ENCODE measurements at places on chromosomes 4 and X.

DNA sequence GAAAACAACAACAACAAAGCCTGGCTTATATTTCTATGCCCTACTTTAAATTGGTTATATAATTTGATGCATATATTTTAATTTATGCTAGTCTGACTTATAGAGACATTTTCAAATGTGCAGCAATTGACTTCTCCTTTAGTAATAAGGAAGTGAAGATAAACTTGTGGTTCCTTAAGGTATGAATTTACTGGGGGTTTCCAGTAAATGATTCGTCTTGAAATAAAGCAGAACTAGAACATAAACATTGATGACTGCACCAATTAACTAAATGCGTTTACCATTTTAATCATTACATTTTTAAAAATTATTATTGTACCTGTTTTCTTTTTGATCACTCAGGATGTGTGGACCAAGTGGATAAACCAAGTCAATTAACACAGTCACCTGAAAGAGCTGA is 99.6 kb upstream of the CCSER1 start:
- DNase-seq = no peak

DNA sequence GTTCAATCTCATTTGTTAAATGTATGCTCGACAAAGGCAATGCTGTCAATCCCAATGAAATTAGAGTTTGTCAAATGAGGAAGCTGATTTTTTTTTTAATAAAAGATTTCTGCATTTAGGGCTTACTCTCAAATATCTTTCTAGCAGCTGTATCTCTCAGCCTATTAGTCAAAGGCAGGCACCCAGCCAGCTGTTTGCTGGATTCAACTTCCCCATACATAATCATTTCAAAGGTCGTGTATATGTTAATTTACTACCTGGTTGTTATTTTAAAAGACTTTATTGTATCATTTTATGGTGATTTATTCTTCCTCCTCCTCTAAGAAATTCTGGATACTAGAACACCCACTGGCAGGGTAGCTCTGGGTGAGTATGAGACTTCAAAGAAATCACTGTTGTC is 27.1 kb downstream of the RAI2 start:
- no peak for DNase-seq

DNA sequence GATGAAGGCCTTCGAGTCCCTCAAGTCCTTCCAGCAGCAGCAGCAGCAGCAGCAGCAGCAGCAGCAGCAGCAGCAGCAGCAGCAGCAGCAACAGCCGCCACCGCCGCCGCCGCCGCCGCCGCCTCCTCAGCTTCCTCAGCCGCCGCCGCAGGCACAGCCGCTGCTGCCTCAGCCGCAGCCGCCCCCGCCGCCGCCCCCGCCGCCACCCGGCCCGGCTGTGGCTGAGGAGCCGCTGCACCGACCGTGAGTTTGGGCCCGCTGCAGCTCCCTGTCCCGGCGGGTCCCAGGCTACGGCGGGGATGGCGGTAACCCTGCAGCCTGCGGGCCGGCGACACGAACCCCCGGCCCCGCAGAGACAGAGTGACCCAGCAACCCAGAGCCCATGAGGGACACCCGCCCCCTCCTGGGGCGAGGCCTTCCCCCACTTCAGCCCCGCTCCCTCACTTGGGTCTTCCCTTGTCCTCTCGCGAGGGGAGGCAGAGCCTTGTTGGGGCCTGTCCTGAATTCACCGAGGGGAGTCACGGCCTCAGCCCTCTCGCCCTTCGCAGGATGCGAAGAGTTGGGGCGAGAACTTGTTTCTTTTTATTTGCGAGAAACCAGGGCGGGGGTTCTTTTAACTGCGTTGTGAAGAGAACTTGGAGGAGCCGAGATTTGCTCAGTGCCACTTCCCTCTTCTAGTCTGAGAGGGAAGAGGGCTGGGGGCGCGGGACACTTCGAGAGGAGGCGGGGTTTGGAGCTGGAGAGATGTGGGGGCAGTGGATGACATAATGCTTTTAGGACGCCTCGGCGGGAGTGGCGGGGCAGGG is 568 bp downstream of the HTT start:
- DNase-seq = no peak

DNA sequence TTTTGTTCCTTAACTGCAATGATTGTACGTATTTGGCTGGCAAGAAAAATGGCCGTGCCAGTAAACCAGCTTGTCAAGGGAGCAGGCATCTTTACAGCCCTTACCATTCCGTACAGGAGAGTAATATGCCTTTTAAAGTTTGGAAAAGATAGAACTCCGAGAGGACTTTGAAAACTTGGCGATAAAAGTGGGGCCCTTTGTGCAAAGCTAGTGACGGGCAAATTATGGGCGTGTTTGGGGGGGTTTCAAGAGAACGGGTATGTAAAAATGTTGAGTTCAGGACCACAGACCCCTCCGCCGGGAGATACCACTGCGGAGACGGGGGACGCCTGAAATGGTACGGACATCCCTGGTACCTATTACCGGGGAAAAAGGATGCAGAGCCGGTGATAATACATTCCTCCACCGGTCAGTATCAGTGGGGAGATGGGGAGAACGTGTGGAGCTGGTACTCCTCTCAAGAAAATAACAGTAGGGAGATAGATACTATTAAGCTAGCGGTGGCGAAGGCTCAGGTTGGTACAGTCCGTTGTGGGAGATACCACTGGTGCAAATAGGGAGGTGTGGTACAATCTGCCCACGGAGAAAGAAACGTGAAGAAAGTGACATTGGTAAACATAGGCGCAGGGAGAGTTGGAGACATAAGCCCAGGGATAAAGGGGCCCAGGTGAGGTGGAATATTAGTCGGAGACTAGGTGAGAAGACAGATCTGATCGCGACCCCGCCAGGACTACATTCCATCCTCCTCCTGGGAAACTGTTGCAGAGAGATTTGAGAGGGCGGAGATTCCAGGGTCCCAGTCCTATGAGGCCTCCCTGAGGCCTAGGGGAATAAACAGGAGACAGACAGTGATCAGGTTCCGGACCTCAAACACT is 14.5 kb downstream of the SPACA5 start:
- peak; percentile 17 for DNase-seq

DNA sequence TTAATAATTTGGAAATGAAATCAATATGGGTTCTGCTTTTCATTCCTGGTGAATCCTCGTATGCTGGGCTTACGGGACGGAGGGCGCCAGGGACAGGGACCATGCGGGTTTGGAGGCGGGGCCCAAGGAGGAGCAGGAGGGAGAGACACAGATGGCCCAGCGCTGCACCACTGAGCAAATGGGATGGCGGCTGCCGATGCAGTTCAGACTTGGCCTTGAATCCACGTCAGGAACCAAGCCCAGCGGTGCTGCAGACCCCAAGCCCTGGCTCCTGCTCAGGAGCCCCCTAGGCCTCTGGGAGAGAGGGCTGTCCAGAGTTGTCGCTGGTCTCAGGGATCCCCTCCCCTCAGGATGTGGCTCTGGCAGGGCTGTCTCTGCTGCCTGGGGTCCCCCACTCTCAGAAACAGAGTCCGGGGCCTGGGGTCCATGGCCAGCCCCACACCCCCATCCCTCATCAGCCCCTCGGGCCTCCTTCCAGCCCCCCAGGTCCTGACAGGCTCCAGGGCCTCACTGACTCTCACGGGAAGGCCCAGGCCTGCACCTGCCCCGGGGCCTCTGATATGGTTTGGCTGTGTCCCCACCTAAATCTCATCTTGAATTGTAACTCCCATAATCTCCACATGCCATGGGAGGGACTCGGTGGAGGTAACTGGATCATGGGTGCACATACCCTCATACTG is 75.2 kb downstream of the FAM53A start:
- no peak for DNase-seq

DNA sequence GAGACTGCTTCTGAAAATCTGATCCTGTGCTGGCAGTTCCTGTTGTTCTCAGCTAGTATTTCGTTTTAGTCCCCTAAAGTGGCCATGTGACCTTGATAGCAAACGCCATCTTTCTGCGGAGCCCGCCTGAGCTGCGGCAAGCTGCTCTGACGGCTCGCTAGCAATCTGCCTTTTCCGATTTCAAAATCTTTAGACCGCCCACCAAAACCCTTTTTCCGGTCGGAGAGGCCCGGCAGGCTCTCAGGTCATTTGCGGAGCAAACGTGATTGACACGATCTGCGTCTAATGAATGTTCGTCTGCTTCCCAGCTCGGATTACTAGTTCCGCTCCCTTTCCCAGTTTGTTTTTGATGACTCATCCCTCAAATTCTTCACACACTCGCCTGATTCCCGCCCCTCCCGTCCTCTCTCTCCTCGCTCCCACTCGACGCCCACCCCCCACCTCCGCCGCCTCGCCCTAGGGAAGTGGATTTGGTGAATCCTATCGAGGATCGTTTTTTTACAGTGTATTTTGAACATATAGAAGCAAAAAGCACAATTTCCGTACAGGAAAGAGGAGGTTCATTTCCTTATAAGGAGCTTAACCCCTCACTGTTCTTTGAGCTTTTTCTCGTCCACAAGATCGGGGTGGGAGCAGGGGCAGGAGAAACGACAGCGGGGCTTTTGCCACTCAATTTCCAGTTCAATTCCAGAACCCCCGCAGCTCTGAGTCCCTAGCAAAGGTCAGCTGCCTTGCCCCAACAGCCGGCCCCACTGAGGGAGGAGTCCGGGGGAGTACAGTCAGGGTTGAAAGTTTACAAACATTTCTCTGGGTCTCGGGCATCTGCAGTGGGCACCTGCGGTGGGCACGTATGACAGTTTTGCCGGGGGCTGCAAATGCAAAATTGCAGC is 37.5 kb downstream of the NLGN3 start:
- peak; percentile 67 for DNase-seq

- no peak for DNase-seq
Observed at GRCh38 chr4:57103051-57103450, 7.1 kb downstream of the IGFBP7 start.

DNA sequence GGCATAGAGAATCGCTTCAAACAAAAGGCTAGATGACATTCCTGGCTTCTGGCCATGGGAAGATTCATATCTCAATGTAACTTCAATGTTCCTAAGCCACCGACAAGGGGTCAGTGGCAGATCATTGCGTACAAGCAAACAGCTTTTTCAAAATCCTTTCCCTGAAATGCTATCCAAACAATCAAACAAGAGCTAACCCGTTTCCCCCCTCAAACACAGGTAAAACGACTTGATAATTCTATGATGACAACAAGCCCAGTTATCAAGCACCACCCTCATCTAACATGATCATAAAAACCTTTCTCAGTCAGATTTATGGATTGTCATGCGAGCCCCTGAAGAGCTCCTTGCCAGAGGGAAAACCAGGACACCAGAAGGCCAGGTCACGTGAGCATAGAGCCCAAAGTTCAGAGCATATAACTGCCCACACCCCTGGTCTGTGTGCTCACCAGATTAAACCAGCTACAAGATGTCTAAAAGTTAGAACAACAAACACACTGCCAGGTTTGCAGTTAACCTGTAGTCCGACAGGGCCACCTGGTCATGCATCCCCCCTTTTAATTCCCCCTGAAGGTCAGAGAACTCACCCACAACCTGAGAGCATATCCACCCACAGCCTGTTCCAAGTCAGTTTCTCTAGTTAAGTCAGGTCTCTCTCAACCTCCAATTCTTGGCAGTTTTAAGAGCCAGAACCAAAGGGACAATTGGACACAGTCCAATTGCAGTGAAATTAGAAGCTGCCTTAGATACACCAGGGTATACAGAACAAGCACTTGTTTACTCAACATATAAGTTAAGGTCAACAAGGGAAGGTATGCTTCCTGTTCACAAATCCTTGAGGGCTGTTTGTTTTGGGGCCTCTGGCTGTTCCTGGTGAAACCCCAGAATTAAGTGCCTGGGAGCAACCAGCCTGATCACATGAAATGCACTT is 248.1 kb upstream of the PPARGC1A start:
- DNase-seq = no peak

- DNase-seq = no peak
Observed at GRCh38 chr4:176798540-176798939, 5.8 kb upstream of the VEGFC start.

DNA sequence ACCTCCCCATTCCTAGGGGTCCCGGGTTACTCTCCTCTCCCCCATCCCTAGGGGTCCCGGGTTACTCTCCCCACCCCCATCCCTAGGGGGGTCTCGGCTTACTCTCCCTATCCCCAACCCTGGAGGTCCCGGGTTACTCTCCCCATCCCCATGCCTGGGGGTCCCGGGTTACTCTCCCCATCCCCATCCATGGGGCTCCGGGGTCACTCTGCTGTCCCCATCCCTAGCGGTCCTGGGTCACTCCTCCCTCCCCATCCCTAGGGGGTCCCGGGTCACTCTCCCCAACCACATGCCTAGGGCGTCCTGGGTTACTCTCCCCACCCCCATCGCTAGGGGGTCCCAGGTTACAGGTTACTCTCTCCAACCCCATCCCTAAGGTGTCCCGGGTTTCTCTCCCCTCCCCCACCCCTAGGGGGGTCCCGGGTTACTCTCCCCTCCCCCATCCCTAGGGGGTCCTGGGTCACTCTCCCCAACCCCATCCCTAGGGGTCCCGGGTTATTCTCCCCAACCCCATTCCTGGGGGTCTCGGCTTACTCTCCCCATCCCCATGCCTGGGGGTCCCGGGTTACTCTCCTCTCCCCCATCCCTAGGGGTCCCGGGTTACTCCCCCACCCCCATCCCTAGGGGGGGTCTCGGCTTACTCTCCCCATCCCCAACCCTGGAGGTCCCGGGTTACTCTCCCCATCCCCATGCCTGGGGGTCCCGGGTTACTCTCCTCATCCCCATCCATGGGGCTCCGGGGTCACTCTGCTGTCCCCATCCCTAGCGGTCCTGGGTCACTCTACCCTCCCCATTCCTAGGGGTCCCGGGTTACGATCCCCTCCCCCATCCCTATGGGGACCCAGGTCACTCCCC is 821 bp downstream of the ASMTL start:
- DNase-seq = no peak

DNA sequence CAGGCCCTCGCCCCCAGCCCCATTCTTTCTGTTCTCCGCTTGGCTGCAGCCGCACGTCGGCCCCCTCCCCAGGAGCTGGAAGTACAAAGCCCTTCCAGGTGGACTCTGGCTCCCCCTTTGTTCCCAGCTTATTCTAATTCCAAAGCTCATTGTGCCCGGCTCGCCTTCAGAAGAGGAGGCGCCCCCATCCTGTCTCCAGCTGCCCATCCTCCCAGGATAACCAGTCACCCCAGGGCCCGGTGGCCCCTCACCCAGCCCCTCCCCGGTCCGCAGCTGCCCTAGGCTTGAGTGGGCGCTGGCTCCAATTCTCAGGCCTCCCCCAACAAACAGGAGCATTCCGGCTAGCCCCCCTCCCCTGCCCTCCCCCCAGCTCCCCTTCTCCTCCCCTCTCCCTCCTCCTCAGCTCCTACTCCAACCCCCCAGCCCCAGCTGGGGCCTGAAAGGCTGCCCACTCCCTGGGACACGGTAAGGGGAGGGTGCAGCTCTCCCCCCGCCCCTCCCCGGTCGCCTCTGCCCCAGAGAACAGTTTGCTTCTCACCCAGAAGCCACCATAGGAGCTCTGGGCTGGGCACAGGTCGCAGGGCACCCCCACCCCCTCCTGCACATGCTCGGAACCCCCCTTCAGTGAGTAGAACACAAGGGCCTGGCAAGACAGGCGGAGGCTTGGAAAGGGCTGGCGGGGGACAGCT is 3.1 kb upstream of the SLC6A8 start:
- DNase-seq = no peak

GRCh38 chr4:39357002-39357401 is 9.2 kb downstream of the RFC1 start:
- no peak for DNase-seq

GRCh38 chr4:82784681-82785610 is 13.7 kb downstream of the SCD5 start:
- no peak for DNase-seq

GRCh38 chr4:188879598-188879997 is 740.4 kb downstream of the TRIML1 start:
- no peak for DNase-seq

- DNase-seq = no peak
Observed at GRCh38 chrX:43283187-43283586, 372.9 kb upstream of the MAOA start.

Data from NCI-H187 treated with DMSO at 0.1 percent for 48 hours (cell line).